ENCODE measurements at places on chromosomes 1 and 21.

DNA sequence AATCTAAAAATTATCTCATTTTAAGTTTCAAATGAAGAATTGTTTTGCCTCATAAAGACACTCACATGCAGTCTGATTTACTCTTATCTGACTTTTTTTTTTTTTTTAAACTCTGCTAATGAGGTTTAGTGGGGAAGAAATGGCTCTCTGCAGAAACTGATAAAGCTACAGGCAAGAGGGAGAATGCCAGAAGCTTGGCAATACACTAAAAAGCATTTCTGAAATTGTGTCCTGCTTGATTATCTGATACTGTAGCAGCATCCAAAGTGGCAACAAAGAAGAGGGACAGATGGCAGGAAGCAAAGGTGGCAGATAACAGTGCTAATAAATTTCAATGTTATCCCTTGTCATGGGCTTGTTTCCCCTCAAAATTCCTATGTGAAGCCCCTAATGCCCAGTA is 1744.9 kb downstream of the NCAM2 start:
- no peak for DNase-seq

DNA sequence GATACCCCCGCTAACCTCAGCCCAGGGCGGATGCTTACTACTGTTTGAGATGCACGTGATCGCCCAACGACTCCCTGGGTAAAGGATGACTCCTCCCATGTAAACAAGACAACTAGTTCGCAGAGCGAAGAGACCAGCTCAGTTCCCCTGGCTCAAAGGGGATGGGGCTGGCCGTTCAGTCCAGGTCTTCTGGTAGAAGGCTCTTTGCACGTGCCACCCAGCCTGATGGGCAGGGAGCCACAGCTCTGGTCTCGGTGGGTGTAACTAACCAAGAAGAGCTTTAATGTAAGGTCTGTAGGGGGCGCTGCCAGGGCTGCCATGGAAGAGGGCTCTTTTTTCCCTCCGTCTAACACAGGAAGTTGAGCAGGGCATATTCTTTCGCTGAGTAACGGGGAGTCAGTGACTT is 49.4 kb upstream of the PARP1 start:
- DNase-seq: peak; percentile 77

- no peak for DNase-seq
Observed at GRCh38 chr1:33056426-33056825, 19.7 kb upstream of the AK2 start.

DNA sequence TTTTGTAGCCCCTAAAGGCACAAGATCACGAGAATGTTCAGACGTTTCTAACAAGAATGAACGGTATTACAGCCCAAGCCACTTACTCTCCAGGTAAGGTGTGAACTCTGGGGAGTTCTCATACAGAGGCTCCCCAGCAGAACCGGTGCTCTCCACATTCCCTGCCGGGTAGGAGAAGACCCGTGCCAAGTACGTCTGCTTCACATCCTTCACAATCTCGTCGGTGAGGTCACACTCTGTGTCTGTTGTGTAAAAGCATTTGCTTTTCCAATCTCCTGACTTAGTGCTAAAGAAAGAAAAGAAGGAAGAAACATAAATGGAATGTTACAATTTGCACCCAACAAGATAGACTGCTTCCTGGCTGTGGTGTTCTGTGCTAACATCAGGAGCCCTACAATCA is 5.7 kb downstream of the F3 start:
- no peak for DNase-seq

DNA sequence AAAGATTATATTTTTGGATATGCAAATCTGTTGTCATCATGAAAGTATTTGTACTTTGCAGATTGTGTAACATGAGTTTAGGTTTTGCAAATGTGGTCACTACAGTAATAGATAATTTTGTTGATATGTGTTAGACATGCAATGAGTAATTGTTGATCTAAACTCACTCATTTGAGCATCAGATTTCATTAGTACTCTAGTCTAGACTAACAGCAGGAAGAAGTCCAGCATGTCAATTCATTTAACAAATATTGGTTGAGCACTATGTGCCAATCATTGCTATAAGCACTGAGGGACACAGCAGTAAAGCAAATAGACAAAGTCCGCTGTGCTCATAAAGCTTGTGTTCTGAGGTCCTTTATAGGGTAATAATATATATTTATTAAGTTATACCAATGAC is 350.0 kb downstream of the USP25 start:
- no peak for DNase-seq

DNA sequence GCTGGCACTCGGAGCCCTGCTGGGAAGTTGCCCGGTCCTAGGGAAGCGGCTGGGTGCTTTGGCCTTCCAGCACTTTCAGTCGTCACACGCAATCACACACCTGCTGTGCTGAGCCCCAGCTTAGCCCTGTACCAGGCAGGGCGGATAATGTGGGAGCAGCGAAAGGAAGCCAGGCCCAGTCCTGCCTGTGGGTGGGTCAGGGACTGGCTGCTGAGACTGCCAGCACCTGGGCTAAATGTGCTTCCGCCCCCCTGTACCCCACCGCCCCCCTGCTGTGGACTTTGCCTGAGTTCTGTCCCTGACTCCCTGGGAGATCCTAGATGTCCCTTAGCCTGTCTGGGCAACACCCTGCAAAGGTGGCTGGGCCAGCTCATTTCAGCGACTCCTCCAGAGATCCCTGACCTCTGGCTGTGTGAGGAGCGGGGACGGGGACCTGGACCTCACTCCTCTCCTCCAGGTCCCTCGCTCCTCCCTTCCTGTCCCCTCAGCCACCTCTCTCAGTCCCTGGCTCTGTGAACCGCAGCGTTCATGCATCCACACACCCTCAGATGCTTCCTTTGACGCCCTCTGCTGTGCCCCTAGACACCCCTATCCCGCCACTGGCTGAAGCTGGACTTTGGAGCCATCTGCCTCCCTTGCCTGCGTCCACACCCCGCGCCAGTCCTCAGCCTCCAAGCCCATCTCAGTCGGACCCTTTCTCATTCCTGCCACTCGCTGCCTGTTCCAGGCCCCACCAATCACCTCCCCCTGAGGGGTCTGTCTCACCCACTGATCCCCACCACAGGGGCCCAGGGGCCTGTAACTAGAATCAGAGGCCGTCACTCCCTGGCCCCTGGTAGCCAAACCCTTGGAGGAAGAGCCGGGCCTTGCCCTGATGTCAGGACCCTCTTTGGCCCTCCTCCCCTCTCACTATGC is 1.4 kb downstream of the MMEL1 start:
- peak; percentile 63 for DNase-seq

DNA sequence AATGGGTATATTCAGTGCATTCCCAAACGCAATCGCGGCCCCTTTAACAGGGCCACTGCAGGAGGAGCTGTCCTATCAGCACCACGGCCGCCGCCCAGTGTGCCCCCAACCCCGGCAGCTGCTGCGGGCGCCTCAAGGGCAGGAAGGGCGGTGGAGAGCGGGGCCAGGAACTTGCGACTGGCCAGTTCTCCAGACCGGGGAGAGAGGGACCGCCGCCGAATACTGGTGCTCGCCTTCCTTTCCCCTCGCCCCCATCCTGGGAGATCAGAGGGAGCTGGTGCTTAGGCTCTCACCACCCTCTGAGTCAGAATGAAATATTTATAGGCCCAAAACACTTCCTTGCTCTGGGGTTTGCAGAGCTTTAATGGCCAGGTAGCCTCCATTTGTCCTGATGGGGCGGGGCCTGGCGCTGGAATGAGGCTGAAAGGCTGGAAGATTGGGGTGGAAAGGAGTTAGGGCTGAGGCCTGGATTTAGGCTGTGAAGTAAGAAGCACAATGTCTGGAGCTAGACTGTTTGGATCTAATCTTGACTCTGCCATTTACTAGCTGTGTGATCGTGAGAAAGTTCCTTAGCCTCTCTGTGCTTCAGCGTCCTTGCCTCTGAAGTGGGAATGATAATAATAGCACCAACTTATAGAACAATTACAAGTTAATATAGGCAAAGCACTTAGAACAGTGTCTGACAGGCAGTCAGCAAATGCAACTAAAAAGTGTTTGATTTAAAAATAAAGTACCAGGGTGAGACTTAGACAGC is 75.5 kb downstream of the NAV1 start:
- peak; percentile 95 for DNase-seq

GRCh38 chr1:167713330-167714081 is 8.3 kb upstream of the MPZL1 start:
- peak; percentile 61 for DNase-seq

GRCh38 chr1:204685236-204686006 is at the start of gene LRRN2:
TSS of gene LRRN2 (minus strand) at chr1:204685738. CDS start at chr1:204619992, 65,746 bp downstream.
- peak; percentile 88 for DNase-seq

DNA sequence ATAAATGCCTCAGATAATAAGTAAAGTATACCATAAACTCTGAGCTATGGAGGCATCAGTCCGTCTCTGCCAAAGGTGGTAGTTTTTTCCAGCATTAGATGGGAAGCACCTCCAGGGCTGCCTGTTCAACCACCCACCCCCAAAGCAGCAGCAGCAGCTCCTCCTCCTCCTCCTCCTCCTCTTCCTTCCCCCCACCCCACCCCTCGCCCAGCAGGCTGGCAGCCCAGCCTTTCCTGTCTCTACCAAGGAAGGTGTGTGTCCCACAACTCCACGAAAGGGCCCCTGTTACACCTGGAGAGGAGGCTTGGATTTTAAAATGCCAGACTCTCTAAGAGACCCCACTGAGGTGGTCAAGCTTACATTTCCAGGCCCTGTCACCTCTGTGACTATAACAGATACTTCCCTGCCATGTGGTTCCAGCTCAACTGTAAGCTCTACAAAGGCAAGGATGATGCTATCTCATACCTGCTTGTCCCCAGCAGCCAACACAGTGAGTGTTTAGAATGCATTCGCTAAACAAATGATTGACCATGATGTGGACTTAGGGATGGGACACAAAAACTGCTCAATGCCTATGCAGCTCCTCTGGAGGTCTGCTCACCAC is 76.7 kb downstream of the GFI1 start:
- DNase-seq: peak; percentile 13

- peak; percentile 66 for DNase-seq
Observed at GRCh38 chr1:247287460-247287859, 31.6 kb downstream of the VN1R5 start.

DNA sequence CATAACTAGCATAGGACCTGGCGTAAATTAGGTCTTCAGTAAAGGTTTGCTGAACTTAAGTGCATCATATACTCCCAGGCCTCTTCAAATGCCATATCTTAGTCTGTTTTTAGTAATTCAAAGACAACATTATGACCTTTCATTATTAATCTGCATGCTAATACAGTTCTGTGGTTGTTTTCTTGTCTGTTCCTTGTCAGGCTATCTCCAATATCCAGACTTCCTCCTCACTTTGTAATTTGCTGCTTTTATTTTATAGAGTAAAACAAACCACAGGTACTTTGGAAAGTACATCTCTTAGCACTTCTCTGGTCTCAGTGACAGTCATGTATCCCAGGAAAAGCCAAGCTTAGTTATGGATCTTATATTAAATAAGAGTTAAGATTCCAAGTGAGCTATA is 65.1 kb upstream of the BMP8A start:
- DNase-seq: no peak

DNA sequence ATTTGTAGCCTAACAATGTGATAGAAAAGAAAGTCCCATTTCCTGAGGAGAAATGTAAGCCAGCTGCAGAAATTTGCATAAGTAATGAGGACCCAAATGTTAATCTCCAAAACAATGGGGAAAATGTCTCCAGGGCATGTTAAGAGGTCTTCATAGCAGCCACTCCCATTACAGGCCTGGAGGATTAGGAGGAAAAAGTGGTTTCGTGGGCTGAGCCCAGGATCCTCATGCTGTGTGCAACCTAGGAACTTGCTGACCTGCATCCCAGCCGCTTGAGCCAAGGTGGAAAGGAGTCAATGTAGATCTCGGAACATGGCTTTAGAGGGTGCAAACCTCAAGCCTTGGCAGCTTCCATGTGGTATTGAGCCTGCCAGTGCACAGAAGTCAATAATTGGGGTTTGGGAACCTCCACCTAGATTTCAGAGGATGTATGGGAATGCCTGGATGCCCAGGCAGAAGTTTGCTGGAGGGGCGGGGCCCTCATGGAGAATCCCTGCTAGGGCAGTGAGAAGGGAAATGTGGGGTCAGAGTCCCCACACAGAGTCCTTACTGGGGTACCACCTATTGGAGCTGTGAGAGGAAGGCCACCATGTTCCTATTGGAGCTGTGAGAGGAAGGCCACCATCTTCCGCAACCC is 14.2 kb upstream of the F13B start:
- DNase-seq: no peak

GRCh38 chr1:52919051-52919722 is 2.4 kb downstream of the ECHDC2 start:
- no peak for DNase-seq

- DNase-seq: no peak
Observed at GRCh38 chr1:99472893-99473292, 173.0 kb upstream of the PALMD start.

DNA sequence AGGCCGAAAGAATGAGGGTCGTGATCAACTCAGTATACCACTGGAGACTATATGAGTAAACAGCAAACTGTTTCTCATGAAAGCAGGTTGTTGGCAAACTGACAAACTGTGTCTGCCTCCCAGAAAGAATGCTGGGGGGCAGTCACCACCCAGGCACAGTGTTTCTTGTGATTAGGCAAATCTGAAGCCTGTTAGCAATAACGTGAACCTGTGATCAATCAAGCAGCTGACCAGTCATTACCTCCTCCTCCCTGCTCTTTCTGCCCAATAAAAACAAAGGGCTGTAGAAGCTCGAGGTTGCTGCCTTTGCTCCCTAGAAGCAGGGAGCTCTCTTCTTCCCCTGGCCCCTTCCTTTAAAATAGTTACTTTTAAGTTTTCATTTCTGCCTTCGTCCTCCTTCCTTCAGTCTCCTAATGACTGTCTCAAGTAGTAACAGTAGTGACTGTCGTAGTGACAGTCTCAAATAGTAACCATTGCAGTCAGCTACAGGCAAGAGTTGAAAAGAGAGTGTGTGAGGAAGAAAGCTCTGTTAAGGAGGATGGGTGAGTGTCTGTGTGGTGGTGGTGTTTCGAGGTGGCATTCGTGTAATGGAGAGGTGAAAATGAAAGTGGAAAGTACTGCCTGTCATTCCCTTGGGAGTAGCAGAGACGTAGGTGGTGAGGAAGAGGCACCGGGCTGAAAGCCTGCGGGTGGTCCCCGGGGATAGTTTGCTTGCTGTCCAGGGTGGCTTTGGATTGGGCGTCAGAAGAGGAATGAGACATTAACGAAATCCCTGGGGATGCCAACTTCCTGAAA is 14.5 kb downstream of the HHAT start:
- no peak for DNase-seq

GRCh38 chr1:37764414-37764825 is 500 bp downstream of the EPHA10 start:
- peak; percentile 93 for DNase-seq
